Fibroblast of mammary gland (primary cell): ENCODE measurements at places on chromosomes 3 and 15.

GRCh38 chr15:39922462-39923092, 2.5 kb upstream of the GPR176 start:
- DNase-seq: peak; percentile 43

DNA sequence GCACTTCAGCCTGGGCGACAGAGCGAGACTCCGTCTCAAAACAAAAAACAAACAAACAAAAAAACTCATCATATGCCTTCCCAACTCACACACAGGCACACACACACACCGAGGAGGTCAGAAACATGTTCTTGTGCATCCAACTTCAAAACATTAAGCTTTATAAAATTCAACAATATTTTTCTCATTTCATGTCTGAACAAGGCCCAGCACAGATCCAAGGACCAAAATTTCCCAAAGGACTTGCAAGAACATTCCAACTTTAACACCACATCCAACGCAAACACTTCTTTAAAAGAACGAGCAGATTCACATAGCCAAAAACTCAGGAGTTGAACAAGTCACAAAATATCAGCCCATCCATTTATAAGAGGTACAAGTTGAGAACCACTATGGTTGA, 148.4 kb downstream of the MAGI1 start:
- DNase-seq: no peak

GRCh38 chr15:78457101-78457500, 19.1 kb downstream of the IREB2 start:
- peak; percentile 93 for DNase-seq

DNA sequence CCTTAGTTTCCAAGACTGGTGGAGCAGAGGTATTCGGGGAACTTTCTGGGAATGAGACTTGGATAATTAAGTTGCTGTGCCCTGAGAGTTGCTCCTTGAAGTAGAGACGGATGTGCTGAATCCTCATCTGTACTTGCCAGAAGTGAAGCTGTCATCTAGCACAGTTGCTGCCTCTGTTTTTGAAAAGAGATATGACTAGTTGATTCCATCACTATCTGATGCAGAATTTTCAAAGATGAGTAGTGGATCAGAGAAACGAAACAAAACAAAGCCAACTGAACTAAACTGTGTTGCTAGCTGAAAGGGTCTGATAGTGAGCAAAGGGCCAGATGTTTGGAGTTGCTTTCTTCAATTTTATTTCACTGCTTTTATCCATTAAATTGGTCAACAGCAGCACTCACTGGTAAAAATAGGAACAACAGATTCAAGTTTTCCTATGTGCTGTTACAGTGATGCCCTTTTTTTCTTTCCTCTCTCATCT, 52.7 kb downstream of the MITF start:
- DNase-seq: peak; percentile 77

GRCh38 chr3:18258492-18258891, 166.6 kb downstream of the SATB1 start:
- DNase-seq: no peak

GRCh38 chr3:32431481-32431880, 39.8 kb downstream of the CMTM7 start:
- no peak for DNase-seq

DNA sequence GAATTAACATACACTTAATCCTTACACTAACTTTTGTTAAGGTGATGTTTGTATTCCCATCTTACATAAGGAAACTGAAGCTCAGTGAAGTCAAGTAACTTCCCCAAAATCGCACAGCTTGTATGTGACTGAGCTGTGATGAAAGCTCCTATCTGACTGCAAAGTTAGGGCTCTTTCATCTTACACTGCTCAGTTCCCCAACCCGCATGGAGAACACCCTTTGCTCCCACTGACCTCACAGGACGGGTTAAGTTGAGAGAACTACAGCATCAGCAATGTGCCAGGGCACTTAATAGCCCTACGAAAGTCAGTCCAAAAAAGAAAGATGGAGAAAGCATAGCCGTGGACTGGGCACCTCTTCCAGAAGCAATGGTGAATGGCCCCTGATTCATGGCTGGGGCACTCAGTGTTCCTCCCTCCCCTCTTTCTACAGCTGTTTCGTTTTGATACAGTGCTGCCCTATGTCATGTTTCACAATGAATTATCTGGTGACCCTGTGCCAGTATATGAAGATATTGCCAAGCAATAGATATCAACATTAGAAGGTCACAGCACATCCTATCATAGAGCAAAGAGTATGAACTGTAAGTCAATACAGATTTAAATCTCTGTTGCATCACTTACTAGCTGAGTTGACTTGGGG, 38.0 kb downstream of the CADPS start:
- DNase-seq: no peak

GRCh38 chr15:69414701-69415167, 585 bp downstream of the KIF23 start:
- peak; percentile 79 for DNase-seq

DNA sequence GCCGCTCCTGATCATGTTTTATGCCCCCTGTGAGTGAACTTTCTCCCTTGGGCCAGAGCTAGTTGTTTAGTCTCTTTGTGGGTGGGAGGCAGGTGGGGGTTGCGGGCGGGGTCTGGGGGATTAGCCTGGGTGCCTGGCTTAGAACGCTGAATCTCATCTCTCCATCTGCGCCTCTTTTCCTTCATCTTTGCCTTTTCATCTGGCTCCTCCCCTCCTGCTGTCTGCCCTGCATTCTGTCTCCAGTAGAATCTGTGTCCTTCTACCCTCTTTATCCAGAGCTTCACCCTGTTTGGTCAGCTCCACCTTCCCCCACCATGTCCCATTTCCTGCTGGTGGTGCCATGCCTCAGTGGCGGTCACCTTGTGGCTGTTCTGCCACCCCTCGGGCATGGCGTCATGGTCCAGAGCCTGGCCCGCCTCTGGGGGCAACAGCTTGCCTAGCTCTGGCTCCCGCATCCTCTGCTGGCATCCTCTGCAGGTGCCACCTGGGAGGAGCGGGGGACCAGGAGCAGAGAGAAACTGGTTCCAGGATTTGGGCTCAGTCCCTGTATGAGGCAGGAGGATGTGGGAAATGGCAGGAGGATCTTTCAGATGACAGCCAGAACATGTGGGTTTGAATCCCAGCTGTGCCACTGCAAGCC, 44.3 kb downstream of the PDIA5 start:
- DNase-seq: no peak

- DNase-seq: no peak
Measured at GRCh38 chr3:125643172-125643571, 47.9 kb upstream of the OSBPL11 start.

GRCh38 chr3:138443521-138444503, 9.4 kb downstream of the ESYT3 start:
- no peak for DNase-seq

- no peak for DNase-seq
Measured at GRCh38 chr3:147383617-147384016, 22.7 kb downstream of the ZIC4 start.

DNA sequence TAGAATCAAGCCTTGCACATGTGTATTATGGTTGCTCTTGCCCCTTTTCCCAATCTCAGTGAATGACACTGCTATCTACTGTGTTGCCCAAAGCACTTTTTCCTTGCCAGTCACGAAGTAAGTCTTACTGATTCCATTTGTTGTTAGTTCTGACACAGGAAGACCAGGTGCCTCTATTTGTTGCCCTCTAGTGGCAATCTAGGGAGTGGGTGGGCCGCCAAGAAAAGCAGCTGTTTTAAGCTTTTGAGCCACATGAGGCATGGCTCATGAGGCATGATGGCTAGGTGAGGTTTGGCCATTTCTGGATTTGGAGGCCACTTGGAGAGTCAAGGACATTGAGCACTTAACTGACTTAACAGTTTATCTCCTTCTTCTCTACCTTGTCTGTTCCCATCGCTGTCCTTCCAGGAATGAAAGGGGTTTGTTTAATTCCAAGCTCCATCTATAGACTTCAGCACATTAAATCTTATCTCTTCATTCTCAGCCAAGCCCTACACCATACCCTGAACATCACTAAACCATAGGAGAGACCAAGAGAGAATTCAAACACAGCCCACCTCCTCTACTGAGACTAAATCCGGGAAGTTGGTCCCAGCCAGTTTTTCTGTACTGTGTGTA, 103.1 kb downstream of the HCN4 start:
- DNase-seq: peak; percentile 49
